ENCODE measurements at places on chromosomes 5 and 9.
A peak's percentile ranks its signal among the peaks of the same experiment; 100 is the strongest.

DNA sequence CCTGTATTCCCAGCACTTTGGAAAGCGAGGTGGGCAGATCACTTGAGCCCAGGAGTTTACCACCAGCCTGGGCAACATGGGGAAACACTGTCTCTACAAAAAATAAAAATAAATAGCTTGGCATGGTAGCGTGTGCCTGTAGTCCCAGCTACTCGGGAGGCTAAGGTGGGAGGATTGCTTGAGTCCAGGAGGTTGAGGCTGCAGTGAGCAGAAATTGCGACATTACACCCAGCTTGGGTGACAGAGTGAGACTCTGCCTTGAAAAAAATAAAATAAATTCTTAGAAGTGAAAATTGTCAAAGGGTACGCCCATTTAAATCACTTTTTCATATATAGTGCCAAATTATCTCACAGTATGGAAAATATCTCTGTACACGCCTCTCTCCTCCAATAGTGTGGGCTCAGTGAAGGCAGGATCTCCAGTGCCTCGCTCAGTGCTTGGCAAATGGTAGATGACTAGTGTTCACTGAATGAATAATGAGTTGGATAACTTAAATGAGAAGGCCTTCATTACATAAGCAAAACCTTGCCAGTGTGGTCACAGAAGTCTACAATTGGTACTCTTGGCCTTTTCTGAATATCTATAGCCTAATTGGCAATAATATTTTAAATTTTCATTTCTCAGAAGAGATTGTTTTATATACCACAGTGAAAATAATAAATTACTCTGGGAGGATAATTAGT lies 9.4 kb upstream of the CCL28 start:
- no peaks in the 10 kb centered on the region for H3K36me3 ChIP-seq
- H3K4me3 ChIP-seq = no peak overlapping the region
- no peaks in the 10 kb centered on the region for H3K4me1 ChIP-seq
- no peak overlapping the region for H3K27ac ChIP-seq
- no peak for DNase-seq

DNA sequence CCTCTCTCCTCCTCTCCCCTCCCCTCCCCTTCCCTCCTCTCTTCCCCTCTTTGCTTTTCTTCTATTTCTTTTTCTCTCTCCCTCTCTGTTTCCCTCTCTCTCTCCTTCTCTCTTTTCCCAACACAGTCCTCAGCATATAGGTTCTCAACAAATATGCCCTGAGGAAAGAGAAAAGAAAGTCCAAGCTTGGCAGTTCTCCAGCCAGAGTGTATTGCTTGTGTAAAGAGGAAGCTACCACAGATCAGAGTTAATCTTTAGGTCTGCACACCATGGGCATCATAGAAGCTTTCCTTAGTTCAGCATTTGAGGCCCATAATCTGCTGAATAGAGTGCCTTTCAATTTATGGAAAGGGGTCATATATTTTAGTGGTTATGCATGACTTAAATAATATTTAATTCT lies 382.8 kb upstream of the WWC1 start:
- no peaks in the 10 kb centered on the region for H3K4me1 ChIP-seq
- no peak overlapping the region for H3K4me3 ChIP-seq
- H3K27ac ChIP-seq = no peak overlapping the region
- no peaks in the 10 kb centered on the region for H3K36me3 ChIP-seq

DNA sequence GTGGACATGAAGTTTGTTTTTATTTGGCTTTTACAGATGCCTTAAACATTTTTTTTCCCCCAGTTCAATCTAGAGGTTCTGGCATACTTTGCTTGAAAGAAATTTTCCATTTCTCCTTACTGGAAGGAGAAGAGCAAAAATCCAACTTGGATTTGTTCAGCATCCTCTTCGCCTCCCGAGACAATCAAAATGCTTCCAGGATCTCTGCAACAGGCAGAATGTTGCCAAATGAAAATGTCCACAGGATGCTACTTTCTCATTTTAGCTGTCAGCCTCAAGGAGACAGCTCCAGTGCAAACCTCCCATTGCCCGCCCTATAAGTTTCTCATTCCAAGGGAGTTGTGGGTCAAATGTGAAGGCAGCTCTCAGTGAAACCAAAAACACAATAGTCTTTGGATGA lies 1972.1 kb downstream of the MAT2B start:
- H3K4me3 ChIP-seq = no peak overlapping the region
- no peak overlapping the region for H3K27ac ChIP-seq
- H3K4me1 ChIP-seq = no peaks in the 10 kb centered on the region
- DNase-seq = no peak
- H3K36me3 ChIP-seq = no peaks in the 10 kb centered on the region
- H3K27me3 ChIP-seq = no peaks in the 10 kb centered on the region

GRCh38 chr9:22124263-22125011 lies 115.3 kb upstream of the CDKN2B start:
- H3K27me3 ChIP-seq = no peaks in the 10 kb centered on the region
- DNase-seq = no peak
- no peaks in the 10 kb centered on the region for H3K36me3 ChIP-seq
- H3K4me3 ChIP-seq = no peak overlapping the region
- H3K4me1 ChIP-seq = no peaks in the 10 kb centered on the region
- H3K27ac ChIP-seq = no peak overlapping the region

DNA sequence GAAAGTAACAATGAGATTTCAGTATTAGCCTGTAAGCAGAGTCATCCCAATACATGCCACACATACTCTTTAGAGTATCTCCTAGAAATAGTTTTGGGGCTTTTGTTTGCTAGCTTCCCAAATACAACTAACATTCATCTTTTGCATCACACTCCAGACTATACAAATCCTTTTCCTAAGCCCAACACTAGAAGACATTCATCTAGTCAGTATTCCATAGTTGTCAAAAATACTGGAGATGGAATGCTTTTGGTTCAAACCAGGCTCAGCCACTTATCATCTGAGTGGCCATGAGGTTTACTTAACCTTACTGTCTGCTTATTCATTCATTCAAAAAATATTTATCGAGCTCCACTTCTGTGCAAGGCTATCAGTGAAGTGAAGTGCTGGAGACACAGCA lies 205.1 kb upstream of the SGCD start:
- no peak overlapping the region for H3K27ac ChIP-seq
- DNase-seq = no peak
- H3K27me3 ChIP-seq = no peaks in the 10 kb centered on the region
- no peak overlapping the region for H3K4me3 ChIP-seq
- H3K4me1 ChIP-seq = no peaks in the 10 kb centered on the region

DNA sequence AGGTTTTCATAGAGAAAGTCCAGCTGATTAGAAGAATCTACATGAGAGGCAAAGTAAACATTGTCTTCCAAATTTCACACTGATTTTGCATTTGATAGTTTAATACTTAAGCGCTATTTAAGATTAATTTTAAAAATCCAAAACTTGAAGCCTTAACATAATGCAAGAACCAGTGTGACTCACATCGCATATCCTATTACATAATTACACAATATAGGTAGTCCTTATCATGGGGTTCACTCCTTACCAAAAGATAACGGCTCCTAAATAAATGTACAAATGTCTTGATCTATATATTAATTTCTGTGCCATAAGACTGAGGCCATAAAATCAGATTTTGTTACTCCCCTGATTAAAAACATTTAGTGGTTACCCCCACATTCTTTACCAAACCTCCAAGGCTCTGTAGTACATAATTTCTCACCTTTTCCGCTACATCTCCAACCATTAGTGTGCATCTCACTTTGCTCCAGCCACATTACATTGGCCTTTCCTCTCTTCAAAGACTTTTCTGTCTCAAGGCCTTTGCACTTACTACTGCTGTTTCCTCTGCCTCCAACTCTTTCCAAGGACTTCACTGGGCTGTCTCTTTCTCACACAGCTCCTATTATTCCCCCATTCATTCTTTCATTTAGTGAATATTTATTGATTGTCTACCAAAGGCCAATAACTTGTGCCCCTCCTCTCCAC lies 1.0 kb downstream of the RIOK2 start:
- peak overlapping the region; percentile 81 for H3K4me3 ChIP-seq
- no peaks in the 10 kb centered on the region for H3K27me3 ChIP-seq
- H3K36me3 ChIP-seq = peaks cover 8% of the 10 kb centered on the region
- peak overlapping the region; percentile 88 for H3K27ac ChIP-seq

DNA sequence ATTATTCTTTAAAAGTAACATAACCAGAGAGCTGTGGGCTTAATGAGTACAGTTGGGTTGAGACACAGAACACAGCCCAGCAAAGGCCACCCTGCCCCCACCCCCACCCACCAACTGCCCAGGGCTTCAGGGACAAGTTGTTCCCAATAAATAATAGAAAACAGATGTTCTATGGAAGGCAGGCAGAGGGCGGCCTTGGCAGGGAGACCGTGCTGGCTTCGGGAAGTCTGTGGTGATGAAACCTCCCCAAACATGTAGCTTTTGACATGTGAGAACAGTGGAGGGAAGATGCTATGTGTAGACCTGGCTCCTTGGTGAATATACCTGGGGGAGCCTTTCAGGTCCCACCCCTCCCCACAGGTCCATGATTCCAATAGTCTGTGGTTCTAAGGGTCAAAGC lies 10.0 kb downstream of the TRAF1 start:
- H3K27me3 ChIP-seq = no peaks in the 10 kb centered on the region
- no peaks in the 10 kb centered on the region for H3K36me3 ChIP-seq
- no peak overlapping the region for H3K4me3 ChIP-seq

DNA sequence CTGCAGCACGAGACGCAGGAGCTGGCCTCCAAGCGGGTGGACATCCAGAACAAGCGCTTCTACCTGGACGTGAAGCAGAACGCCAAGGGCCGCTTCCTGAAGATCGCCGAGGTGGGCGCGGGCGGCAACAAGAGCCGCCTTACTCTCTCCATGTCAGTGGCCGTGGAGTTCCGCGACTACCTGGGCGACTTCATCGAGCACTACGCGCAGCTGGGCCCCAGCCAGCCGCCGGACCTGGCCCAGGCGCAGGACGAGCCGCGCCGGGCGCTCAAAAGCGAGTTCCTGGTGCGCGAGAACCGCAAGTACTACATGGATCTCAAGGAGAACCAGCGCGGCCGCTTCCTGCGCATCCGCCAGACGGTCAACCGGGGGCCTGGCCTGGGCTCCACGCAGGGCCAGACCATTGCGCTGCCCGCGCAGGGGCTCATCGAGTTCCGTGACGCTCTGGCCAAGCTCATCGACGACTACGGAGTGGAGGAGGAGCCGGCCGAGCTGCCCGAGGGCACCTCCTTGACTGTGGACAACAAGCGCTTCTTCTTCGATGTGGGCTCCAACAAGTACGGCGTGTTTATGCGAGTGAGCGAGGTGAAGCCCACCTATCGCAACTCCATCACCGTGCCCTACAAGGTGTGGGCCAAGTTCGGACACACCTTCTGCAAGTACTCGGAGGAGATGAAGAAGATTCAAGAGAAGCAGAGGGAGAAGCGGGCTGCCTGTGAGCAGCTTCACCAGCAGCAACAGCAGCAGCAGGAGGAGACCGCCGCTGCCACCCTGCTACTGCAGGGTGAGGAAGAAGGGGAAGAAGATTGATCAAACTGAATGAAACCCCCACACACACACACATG lies 654 bp downstream of the PURA start:
- H3K27me3 ChIP-seq = no peaks in the 10 kb centered on the region
- DNase-seq = peak; percentile 18
- peak overlapping the region; percentile 74 for H3K4me3 ChIP-seq
- no peaks in the 10 kb centered on the region for H3K4me1 ChIP-seq
- peak overlapping the region; percentile 86 for H3K27ac ChIP-seq
- H3K36me3 ChIP-seq = no peaks in the 10 kb centered on the region

DNA sequence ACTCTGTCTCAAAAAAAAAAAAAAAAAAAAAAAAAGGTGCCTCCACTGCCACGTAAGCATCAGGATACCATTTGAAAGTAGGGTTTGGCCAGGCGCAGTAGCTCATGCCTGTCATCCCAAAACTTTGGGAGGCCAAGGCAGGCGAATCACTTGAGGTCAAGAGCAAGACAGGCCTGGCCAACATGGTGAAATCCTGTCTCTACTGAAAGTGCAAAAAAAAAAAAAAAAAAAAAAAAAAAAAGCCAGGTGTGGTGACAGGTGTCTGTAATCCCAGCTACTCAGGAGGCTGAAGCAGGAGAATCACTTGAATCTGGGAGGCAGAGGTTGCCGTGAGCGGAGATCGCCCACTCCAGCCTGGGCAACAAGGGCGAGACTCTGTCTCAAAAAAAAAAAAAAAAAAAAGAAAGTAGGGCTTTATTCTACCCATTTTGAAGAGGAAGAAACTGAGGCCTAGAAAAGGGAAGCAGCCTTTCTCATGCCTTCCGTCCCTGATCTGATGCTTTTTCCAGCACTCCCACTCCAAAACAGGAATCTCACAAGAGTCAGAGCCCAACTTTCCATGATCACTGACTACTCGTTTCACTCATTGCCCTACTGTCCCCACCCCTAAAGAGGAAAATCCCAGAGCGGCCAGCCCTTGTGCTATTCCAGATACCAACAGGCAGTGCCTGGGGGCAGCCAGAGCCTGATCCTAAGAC lies 16.3 kb upstream of the CCIN start:
- H3K27ac ChIP-seq = peak overlapping the region; percentile 36
- peaks cover 12% of the 10 kb centered on the region for H3K36me3 ChIP-seq
- no peaks in the 10 kb centered on the region for H3K27me3 ChIP-seq
- H3K4me3 ChIP-seq = no peak overlapping the region

All from tibial nerve (tissue), 4 donors.